ENCODE measurements at places on chromosomes 12 and 14.

- peak; percentile 6 for DNase-seq
Observed at GRCh38 chr12:68240975-68241374, 12.4 kb downstream of the IL22 start.

- DNase-seq, result no peak
Observed at GRCh38 chr12:57834086-57834876, 12.2 kb downstream of the CTDSP2 start.

- DNase-seq, result no peak
Observed at GRCh38 chr12:11986165-11986564, 84.6 kb upstream of the BCL2L14 start.

DNA sequence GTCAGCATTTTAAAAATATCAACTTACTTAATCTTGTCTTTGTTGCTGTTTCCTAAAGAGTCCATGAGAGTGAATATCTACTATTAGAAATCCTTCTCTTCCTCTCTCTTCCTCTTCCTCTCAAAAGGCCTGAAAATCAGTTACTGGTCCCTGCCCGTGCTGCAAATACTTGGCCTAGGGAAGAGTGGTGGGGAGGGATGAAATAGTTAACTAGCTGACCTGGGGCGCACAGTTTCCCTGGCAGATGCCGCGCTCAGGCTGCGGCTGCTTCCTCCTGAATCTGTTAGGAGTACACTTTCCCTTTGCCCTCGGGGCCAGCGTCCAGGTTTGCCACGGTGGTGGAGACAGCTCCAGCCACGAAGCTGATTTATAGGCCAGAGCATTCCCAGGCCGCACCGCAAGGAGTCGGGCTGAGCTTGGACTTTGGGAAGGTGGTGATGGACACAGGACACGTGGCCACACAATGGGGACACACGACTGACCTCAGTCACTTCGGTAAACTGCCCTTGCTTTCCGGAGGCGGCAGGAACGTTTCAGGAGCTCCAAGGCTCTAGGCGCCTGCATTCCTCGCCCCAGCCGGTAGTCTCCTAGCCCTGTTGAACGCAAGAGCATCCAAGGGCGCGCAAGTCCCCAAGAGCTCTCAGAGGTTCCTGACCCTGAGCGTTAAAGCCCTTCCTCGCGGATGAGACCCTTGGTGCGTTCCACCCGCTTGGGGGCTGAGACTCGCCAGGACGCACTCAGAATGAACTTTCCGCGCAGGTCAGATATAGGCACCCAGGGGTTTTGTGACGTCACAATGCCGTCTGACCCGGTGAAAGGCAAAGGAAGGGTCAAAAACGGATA is 7.1 kb upstream of the ASCL1 start:
- DNase-seq, result no peak

- DNase-seq, result no peak
Observed at GRCh38 chr14:29926701-29927375, 809 bp downstream of the PRKD1 start.

DNA sequence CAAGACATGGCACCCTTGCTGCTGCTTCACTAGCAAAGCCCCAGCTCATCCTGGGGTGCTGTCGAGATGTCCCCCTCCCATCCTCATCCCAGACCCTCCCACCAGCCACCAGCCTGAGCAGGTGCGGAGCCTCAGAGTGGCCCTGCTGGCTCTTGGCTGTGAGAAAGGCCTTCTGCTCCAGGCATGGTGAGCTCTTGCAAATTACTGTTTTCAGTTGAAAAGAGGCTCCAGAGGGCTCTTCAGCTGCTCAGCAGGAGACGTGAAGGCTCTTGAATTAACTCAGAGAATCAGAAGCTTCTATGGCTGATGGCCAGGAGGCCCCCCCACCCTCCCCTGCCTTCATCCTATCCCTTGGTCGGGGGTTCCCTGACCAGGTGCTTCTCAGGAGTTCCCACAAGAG is 44.1 kb downstream of the WSCD2 start:
- DNase-seq, result no peak

DNA sequence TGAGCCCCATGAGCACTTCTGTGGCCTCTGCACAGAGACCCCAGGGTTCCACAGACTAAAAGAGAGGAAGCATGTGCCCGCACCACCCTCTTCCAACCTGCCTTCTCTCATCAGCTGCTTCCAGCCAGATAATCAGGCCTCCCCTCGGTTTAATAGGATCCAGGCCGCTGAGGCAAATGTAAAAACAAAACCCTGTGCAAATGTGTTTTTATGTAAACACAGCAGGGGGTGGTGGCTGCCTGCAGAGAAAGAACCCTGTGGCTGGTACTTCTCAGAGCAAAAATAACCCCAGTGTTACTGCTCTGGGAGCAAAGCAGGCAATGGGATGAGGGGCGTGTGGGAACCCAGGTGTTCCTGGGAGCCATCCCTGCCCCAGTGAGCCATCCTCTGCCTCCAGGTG is 46.2 kb downstream of the WSCD2 start:
- no peak for DNase-seq

DNA sequence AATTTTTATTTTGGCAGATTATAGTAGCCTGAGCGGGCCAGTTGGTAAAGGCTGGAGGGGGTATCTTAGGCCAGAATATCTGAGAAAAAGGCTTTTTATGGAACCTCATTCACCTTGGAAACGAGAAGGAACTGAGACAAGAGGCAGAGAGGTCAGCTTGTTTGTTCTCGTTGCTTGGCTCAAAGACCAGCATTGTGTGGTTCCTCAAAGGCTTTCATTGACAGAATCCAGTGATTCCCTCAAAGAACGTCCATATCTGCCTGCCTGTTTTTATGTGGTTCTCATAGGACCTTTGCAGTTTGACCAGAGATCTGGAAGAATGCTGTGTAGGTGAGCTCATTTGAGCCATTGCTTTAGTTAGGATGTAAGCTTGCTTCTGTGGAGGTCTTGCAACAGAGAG is 117.3 kb downstream of the CFAP54 start:
- no peak for DNase-seq

DNA sequence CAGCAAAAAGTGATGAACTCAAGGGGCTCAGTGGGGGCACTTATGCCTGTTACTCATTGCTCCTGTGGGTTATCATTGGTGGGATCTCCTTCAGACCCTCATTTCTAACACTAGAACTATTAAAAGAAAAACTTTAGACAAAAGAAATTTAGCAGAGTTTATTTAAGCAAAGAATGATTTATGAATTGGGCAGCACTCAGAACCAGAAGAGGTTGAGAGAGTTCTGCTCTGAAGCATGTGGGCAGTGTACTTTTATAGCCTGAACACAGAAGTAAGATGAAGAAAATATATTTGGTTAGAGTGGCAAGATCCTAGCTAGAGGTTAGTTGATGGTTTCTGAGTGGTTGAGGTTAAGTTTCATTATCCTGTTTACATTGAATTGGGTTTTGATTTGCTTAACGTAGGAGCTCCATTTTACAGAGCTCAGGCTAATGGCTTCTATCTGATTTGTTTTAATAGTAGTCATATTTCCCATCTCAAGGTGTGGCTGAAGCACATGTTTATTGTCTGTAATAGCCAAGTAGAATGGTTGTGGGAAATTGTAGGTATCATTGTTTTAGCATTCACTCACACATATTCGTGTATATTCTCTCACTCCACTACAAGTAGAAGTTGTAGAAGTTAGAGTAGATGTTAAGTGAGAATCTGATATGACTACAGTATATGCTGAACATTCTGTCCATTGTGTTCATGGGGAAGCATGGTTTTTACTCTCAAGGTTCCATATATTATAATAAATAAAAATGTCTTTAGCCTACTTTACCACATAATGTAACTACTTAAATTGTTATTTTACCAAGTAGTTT is 27.6 kb downstream of the LEMD3 start:
- DNase-seq, result no peak

GRCh38 chr14:36479344-36479743 is 40.7 kb downstream of the NKX2-1 start:
- no peak for DNase-seq

GRCh38 chr12:51371295-51371953 is 19.8 kb downstream of the GALNT6 start:
- no peak for DNase-seq

GRCh38 chr12:22527999-22528398 is 16.3 kb downstream of the C2CD5 start:
- no peak for DNase-seq

DNA sequence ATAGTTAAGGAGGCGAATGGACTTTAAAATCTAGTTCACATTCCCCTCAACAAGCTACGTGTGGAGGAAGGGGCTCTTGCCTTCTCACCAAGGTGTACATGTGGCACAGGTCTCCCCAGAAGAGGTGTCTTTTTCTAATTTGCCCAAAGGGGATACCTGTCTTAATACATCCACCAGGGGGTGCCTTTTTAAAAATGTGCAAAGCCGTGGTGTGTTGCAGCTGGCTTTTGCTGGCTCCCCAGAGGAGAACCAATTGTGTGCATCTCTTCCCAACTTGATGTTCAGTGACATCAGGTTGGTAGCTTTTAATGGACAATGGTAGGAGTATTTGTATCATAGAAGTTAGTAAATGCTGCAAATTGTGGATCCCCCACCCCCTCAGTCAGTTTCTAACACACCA is 33.8 kb downstream of the CREBL2 start:
- no peak for DNase-seq

DNA sequence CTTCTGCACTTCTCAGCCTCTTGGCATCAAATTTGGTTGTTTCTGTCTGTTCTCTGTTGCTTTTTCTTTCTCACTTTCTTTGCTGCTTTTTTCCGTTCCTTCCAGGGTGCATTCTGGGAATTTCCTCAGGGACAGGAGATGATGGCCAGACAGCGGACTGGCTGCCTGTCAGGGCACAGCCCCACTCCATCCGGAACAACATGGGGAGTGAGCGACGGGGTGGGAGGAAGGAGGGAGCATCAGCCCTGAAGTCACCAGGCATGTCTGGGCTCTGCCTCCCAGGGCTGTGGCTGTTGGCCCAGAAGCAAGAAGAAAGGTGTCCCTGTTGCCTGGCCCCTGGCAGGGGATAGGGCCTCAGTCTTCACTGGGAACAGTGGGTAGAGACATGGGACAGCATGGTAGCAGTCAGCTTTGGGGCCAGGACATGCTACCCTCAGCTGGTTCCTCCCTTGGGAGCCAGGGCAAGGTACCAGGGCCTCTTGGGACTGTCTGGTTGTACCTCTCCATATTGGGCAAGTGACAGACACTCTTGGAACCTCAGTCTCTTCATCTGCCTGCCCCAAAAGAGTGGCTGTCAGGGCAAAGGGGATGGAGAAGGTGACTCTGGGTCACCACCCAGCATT is 8.6 kb downstream of the PGF start:
- DNase-seq, result no peak

DNA sequence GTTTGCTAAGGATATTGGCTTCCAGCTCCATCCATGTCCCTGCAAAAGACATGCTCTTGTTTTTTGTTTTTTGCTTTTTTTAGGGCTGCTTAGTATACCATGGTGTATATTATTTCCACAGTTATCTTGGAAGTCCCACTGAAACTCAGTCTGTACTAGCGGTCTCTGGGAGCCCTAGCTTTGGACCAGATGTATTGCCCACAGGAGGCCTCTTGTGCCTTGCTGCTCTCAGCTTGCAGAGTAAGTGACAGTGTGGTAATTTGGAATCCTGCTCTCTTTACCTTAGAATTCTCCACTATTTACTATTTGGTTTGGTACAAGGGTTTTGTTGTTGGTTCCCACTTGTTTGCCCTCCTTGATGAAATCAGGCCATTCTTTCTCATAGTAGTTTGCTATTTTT is 1022.9 kb downstream of the LRFN5 start:
- DNase-seq, result no peak

DNA sequence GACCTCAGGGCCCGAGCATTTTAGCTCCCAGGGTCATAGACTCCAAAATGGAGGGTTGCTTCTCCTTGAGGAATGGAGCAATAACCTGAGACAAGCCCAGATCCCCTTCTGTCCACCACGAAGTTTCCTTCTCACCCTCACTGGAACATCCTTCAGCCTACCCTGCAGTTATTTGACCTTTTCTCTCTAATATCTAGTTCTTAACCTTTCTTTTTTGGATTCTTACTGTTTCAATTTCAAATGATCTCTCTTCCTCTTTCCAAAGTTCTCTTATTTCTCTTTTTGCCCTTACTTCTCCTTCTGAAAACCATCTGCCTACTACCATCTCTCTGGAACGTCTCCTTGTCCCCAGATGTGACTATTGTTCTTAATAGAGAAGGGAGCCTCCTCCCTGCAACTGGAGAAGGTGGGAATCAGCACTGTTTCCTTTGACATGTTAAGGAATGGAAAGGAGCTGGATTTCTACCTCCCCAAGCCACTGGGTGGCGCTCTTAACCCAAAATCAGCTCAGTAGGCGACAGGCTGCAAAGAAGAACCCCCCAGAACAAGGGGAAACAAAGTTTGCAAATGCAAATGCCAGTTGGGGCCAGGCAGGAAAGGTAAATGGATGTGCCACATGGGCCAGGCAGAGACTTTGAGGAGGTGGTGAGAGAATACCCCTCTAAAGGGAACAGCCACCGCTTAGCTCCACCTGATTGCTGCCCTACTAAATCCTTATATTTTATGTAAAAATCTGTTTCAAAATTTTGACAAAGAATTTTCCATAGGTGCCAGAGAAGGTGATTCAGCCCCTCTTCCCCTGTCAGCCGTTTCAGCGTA is 22.4 kb upstream of the PDE1B start:
- DNase-seq, result no peak

GRCh38 chr14:60350366-60350720 is 101.3 kb downstream of the PPM1A start:
- no peak for DNase-seq

- no peak for DNase-seq
Observed at GRCh38 chr14:95314609-95315008, 5.1 kb downstream of the CLMN start.

DNA sequence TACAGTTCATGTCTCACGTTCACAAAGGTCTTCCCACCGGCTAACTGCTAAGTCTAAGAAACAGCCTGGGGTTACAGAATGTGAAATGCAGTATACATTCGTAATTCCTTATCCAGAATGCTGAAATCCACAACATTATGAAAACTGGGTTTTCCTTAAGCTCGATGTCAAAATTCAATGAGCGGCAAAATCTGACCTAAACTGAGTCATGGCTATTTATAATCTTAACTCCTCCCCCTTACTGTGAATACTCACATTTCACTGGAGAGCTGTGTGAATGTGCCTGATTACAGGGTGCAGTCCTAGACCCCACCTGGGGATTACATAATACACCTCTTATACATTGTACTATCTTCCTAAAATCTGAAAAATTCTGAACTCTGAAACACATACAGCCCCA is 35.3 kb downstream of the STX2 start:
- DNase-seq, result no peak

- DNase-seq, result no peak
Observed at GRCh38 chr12:27964123-27964522, 8.4 kb downstream of the PTHLH start.

DNA sequence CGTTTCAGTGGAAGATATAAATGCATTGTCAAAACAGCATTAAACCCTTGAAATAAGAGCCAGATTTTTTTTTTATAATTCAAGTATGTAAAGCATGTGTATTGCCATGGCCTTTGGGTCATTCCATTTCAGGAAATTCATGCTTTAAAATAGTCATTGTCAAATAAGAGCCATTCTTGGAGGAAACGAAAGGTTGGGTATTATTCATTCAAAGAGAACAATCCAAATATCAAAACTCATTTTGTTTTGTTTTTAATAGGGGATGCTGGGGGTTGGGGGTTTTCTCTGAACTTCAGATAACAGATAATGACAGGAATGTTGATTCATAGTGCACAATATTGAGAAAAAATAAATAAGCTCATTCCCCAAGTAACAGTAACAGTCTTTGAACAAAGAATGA is 174.4 kb upstream of the NUDT4 start:
- no peak for DNase-seq

GRCh38 chr12:130709151-130709970 is 6.7 kb downstream of the RIMBP2 start:
- DNase-seq, result no peak

- DNase-seq, result no peak
Observed at GRCh38 chr12:3137268-3137781, 60.1 kb downstream of the TSPAN9 start.

GRCh38 chr14:99730876-99731546 is 46.9 kb downstream of the CYP46A1 start:
- no peak for DNase-seq

Measured in NK-92 treated with Interleukin-12 subunit alpha and Interleukin-12 subunit beta, amount 100 ng/mL, for 24 hours (cell line).